ENCODE measurements at places on chromosomes 11 and 22.

DNA sequence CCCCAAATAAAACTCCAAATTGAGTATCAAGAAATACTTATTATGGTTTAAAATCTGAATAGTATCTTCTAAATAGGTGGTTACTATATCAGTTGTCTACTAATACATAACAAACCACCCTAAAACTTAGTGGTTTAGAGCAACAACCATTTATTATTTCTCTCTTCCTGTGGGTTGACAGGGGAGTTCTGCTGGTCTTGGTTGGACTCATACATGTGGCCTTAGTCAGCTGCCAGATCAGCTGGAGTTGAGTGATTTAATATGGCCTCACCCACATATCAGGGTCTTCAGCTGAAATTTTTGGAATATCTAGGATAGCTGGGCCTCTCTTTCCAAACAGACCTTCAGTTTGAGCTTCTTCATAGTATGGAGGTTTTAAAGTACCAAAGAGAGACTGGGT lies 34.5 kb downstream of the C11orf65 start:
- no peak for DNase-seq

DNA sequence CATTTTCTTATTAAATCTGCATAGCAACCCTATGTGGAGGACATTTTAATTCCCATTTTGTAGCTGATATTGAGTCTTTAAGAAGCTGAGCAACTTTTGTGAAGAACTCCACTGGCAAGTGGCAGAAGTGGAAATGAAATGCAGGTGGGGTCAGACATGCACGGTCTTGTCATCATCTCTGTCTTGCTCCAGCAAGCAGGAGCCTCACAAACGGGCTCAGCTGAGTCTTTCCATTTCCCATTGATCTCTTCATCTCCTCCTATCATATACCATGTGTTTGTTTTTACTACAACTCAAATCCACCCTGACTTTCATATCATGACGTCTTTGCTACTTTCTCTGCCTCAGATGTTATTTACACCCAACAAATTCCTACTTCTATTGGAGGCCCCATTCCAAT lies 97.9 kb upstream of the TENM4 start:
- no peak for DNase-seq

- no peak for DNase-seq
Observed at GRCh38 chr11:57324154-57324885, 432 bp downstream of the TNKS1BP1 start.

DNA sequence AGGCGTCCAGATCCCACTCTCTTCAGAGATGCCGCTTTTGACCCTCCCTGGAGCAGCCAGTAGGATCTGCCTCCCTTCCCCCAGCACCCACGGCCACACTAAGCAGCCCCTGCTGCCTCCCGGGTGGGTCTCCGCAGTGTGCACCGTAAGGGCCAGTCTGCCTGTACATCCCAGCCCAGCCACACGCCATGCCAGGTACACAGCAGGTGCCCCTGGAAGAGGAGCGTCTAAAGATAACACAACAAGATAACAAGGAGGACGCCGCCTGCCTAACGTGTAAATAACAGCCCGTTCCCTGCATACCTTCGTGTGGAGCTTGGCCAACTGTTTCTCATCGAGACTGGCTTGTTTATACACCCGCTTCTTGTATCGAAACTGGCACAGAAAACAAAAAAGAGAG lies 139.4 kb downstream of the SHANK2 start:
- no peak for DNase-seq

DNA sequence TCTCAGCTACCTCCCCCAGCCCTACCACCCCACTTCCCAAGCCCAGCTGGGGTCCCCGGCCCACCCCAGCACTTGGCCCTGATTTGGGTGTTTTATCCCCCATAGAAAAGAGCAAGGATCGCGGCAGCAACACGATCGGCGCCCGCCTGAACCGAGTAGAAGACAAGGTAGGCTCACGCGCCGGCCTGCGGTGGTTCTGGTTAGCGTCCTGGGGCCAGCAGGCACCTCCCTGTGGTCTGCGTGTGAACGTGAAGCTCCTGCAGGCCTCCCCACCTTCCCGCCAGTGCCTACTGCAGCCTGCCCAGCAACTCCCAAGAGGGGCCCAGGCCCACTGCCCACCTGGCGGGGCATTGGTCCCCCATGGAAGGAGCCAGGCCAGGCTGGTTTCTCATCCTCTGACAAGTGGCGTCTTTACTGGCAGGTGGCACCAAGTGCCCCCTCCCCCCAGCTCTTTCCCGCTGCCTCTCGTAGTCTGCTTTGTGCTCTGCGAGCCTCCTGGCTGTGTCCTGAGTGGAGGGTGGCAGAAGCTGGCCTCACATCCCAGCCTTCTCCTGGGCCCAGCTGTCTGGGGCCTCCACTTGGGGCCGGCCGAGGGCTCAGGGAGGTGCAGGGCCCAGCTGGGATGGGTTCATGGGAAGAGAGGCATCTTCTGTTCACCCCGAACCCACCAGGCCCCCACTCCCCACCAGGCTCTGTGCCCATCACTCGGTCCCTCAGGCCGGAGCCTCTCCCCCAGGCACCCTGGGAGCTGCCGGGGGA lies 78.3 kb upstream of the KCNQ1OT1 start:
- DNase-seq = no peak

DNA sequence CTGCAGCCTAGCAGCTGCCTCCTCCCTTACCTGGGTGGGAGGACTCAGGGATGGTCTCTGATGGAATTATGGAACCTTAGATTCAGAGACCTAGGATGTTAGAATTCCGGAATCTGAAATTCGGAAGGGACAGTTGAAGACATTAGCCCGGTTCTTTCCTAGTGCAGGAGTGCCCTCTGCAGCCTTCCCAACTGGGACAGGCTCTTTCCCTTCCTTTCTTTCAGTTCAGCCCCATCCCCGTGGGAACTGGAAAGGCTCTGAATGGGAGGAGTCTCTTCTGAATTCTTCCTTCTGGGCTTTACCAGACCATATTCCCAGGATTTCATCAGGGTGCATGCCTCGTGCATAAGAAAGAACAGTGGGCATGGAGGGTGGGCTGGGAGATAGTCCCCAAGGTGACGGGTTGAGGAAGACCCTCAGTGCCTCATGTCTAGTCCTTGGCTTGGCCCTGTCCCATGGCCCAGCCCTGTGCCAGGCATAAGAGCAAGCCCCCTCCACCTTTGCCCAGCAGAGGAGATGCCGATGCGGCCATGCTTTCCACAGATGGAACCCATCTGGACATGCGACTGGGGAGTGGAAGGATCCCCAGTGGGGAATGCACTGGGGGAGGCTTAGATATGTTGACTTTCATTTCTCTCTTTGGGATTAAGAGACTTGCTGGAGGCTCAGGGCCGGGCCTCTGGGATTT lies 14.4 kb downstream of the DNAJB13 start:
- DNase-seq = no peak

DNA sequence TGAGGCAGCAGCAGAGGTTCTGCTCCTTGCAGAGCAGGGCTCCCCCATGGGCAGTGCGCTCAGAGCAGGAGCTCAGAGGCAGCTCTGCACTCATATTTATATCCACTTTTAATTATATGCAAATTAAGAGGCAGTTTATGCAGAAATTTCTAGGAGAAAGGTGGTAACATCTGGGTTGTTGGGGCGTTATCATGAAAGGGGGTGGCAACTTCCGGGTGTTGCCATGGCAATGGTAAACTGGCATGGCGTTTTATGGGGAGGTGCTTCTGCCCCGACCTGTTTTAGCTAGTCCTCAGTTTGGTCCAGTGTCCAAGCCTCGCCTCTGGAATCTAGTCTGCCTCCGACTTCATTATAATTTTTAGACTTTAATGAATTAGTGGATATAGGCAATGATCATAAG lies 1191.7 kb downstream of the TBC1D22A start:
- no peak for DNase-seq

DNA sequence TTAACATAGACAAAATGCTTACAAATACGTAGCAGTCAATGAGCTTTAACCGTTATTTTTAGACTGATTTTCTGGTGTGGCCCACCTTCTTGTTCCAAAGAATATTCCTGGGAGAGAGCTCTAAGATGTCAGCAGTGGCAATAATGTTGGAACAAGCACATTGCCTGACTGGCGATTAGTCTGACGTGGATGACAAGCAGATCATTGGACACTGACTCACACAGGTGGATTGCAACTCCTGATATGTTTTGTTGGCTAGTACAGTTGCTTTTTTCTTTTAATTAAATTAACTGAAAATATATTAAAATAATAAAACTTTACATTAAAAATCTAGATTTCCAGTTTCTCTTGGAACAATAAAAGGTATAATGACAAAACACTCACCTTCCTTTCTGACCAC lies 78.0 kb downstream of the TENM4 start:
- no peak for DNase-seq

- DNase-seq = no peak
Observed at GRCh38 chr22:29967461-29967860, 84.5 kb downstream of the MTMR3 start.

GRCh38 chr11:50220651-50221050 lies 188.0 kb downstream of the OR4C45 start:
- no peak for DNase-seq

GRCh38 chr11:91147885-91148284 lies 925.0 kb upstream of the CHORDC1 start:
- no peak for DNase-seq

DNA sequence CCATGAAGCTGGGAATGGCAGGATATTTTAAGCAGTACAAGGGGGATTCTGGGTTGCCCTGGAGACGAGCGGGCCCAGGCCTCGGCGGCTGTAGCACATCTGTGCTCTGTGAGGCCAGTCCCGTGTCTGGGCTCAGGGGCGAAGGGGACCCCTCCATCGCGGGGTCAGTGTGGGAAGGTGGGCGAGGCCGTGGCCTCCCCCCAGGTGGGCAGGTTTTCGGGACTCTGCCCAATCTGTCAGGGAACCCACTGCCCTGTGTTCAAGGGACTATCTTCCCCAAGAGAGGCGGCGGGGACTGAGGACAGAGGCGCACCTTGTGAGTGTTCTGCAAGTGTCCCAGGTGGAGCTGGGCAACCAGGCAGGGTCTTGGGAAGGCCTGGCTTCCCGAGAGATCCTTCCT lies 336.6 kb downstream of the CTTN start:
- no peak for DNase-seq

DNA sequence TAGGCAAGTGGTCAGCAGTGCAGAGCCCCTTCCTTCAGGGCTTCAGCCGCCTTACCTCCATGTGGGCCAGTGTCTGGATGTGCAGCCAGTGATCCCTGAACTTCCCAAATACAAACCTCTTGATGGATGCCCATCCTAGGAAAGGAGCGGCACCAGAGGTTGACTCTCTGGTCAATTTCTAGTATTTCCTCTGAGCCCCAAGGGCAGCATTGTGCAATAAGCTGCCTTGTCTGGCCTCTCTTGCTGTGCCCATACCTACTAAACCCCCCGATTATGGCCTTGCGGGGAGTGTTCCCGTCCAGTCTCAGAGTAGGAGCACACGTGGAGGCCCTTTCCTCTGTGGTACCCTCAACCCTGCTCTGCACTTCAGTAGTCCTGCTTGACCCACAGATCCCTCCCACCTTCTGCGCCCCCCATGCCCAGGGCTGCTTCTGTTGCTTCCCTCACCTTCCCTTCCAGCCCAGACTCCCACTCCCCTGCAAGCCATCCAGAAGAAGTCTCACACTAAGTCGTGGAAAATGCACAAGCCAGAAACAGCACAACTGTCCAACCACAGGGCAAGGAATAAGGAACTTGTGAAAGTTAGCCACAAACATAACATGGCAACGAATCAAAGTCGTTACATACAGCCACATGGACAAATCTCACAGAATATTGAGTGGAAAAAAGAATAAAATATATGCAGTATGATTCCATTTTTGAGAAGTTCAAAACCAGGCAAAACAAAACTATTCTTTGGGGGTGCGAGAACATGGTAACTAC lies 39.6 kb upstream of the HORMAD2 start:
- no peak for DNase-seq

- no peak for DNase-seq
Observed at GRCh38 chr11:100247704-100248103, 439.4 kb upstream of the ARHGAP42 start.

DNA sequence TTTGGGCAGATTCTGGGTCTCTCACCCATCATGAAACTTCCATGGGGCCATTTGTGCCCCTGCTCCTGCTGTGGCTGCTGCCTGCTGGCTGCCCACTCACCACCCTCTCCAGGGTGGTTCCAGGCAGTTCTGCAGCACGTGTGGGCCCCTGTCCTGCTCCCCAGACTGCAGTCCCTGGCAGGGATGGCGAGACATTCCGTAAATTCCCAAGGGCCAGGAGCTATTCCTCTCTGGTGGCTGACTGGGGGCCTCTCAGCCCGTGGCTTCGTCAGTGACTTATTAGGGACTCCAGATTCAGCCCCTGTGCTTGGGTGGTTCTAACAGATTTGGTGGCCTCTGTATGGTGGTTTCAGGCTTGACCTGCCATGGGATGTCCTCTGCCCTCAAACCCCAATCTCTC lies 3.9 kb upstream of the SLC22A8 start:
- no peak for DNase-seq

DNA sequence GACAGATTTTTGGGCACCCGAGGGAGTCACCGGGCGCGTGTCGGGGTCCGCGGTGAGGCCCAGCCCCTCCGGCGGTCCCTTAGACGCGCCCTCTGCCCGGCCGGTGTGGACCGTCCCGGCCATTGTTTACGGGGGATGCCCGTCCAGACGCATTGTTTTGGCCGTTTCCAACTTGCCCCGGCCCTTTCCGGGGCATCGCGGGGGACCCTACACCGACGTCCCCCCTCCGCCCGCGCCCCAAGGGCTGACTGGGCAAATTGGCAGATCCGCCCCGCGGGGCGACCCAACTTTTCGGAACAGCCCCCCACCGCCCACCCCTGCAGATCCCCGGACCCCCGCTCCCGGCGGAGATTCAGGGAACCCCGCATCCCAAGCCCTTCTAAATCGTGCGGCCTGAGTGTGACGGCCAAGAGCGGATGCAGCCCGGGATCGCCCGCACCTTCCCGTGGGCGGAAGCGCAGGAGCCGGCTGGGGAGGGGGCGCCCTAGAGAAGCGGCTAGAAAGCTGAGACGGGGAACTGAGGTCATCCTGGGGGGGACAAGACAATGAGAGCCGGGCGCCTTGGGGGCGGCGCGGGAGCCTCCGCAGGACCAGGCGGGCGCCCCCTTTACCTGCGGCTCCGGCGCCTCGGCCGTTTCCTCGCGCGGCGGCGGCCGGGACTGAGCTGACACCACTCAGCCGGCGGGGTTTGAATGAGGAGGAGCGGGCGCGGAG lies 17.1 kb upstream of the CCT8L2 start:
- DNase-seq = no peak

DNA sequence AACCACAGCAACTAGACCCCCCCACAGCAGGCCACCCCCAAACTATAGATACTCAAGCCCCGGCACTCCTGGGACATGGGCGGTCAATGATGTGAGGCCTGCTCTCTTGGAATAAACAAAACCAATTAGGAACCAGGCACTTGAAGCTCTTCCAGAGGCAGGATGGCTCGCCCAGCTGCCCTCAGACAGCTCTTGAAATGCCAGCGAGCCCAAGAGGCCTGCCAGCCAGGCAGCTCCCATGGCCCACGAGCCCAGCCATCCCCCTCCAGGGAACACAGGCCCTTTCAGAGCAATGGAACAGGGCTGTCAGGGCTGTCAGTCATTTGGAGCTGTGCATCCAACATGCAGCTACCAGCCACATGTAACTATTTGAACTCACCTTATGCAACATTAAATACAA lies 34.0 kb upstream of the TFIP11 start:
- DNase-seq = no peak

DNA sequence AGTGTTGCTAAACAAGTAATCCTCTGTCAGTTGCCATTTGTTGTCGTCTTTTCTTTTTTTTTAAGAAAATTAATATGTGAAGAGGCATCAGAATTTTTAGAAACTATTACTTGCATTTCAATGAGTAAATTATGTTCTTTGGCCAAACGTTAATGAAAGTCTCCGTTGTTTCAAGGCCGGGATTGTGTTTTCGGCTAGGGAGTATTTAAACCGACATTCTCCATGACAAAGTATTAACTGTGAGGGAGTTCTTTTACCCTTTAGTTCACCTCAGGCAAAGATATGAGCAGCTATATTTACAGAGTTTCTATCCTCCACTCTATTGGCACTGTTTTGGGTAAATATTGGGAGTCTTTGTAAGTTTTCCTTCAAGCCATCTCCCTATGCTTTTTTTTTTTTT lies 668.9 kb downstream of the METTL15 start:
- no peak for DNase-seq
